ENCODE measurements at places on chromosomes 7 and 10.

DNA sequence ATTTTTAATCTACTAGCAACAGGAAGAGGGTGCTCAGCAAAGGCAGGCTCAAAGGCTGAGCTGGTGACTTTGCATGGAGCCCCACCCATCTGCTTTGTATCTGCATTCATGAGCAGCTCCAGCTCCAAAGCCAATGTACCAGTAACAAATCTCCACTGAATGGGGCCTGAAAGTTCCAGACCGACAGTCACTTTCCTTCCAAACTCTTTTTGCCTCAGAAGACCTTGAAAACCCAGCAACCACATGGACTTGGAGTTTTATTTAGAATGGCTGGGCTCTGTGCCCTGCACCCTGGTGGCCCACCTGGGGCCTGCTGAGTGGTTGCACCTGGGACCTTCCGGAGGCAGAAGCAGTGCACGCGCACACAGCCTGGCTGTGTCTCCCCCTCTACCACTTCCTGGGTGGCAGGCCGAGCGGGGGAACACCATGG lies 195.0 kb upstream of the PLXNA4 start:
- no peak for DNase-seq

DNA sequence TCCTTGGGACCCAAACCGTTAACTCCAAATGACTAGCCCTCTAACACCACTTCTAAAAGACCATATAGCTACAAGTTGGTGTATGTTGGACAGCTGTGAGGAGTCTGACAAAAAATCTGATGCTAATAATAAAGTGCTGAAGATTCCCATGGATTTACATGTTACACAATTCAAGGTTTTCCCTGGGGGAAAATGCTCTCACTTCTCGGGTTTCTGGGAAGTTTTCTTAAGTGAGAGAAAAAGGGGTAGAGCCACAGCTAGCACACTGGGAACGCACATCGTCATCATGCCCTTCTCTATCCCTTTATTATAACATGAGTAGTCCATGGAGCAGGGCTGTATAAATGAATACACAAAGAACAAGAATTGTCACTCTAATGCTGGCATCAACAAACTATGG lies 162.1 kb downstream of the CHCHD3 start:
- no peak for DNase-seq

- no peak for DNase-seq
These were observed 27.2 kb upstream of the NUB1 start for GRCh38 chr7:151314401-151314800.

DNA sequence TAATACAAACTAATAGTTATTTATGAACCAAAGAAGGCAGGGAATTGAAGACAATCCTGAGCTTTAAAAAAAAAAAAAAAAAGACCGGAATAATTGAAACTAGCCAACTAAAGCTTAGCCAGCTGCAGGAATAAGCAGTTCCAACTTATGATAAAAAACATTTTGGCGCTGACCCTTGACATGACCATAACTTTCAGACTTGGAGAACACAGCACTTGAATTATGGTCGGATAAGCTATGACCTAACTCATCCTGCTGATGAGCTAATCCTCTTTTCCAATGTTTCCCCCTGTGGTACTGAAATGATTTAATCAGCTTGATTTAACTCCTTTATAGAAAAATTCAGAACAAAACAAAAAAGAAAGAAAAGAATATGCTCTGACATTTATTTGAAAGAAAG lies 181.8 kb downstream of the DGKB start:
- no peak for DNase-seq

GRCh38 chr7:100942045-100942774 lies 7.1 kb upstream of the MUC3A start:
- no peak for DNase-seq

DNA sequence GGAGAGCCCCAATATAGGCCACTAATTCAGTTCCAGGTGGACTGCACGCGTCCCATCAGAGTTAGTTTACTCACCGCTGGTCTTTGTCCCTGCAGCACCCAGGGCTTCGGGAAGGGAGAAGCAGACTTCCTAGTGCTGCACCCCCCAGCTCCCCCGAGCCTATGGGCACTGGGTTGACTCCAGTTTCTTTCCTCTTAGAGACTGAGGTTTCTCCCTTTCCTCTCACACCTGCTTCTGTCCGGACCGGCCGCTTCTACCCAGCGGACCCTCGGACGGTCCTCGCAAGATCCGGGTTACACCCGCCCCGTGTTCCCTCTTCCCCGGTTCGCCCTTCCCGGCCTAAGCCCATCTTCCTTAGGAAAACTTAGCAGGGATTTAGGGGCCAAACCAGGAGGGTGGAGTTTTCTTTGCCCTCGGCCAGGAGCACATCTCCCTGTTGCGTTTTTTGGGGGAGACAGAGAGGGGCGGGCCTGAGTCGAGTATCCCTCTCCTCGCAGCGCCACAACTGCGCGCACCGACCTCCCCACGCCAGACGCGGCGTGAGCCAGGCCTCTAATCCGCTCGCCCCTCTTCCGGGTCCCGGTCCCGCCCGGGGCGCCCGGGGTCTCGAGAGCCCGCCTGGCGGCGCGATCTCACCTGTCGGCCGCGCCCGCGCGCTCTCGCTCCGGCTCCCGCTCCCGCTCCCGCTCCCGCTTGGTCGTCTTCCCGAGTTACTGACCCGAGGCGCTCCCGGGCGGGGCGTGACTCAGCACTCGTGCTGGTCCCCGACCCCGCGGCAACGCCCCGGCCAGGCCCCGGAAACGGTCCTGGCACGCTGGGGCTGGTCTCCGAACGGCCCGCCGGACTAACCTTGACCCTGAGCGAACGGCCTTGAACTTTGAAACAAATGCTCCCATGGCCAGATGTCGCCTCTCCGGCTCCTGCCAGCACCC lies at the start of gene AIFM2:
TSS of gene AIFM2 (minus strand) at position 728 of the 932 bp plus-strand sequence. CDS start 8,741 bp downstream, outside the sequence.
- DNase-seq: peak; percentile 57

GRCh38 chr7:18117482-18117881 lies 89.8 kb upstream of the PRPS1L1 start:
- DNase-seq: no peak

DNA sequence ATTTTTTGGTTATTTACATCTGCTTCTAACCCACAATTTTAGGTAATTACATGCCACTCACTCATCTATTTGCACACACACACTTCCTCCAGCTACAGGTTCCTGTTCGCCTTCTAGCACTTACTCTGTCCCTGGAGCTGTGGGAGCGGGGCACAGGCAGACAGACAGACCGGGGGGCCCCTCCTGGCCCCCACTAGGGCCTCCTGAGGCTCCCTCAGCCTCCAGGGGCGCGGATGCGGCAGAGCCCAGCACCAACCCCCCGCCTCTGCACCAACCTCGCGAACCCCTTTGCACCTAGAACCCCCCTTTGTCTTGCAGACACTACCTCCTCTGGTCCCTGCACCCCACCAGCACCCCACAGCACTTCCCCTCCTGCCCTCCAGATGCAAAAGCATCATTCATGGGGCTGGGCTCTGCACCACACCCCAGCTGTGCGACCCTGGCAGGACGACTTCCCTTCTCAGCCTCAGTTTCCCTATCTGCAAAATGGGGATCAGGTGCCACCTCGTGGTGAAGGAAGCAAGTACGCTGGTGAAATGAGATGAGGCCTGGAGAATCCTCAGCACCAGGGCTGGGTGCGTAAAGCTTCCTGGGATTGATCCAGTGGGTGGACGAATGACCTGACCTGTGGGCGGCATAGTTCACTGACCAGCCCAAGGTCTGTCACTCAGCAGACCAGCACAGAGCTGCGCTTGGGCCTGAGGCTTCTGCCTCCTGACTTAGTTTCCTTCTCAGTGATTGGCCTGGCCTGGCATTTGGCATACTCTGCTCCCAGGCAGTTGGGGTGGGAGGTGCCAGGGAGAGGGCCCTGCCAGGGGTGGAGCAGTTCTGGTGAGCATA lies 37.9 kb downstream of the ELFN1 start:
- no peak for DNase-seq

DNA sequence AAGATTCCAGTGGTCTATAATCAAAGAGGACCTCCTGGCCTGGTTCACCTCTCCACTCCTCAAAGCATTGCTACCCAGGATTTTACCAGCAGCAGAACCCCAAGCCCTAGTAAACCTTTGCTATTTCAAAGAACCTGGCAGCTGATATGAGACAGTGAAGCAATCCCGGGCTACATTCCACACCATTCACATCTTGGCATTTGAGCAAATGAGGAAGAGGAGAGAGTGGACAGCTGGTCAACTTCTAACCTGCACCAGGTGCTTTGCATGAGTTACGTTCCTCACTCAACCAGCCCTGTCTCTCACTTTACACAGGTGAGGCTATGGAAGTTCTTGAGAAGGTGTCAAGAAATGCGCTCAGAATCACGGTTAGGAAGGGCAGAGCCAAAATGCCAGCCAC lies 1.1 kb downstream of the CCDC3 start:
- no peak for DNase-seq

GRCh38 chr10:84217746-84218145 lies 7.6 kb downstream of the LRIT2 start:
- DNase-seq: no peak

GRCh38 chr7:156230576-156230975 lies 410.0 kb upstream of the RNF32 start:
- no peak for DNase-seq

GRCh38 chr10:129790715-129791446 lies 173.2 kb downstream of the EBF3 start:
- no peak for DNase-seq

- DNase-seq: no peak
These were observed 64.4 kb downstream of the NPTX2 start for GRCh38 chr7:98681511-98681910.

- DNase-seq: no peak
These were observed 4.2 kb downstream of the RARRES2 start for GRCh38 chr7:150337179-150337578.

DNA sequence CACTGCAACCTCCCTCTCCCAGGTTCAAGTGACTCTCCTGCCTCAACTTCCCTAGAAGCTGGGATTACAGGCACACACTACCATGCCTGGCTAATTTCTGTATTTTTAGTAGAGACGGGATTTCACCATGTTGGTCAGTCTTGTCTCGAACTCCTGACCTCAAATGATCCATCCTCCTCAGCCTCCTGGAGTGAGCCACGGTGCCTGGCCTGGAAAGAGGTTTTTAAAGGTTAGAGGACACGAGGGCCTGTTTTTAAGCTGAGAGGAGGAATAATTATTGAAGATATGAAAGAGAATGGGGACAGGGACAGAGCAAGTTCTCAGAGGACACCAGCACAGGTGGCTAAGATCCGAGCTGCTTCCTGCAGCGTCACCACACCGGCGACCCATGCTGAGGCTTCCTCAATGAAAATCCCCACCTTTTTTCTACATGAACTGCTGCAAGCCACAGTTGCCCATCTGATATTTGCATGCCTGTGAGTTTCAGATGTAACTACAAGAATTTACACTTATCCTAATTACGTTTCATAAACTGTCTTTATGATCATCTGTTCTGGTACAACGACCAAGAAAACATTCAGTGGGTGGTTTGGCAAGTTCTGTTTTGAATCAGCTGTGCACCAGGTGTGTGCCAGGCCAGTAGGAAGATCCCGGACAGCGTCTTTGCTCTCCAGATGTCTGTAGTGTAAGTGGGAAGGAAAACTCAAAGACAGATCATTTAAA lies 76.0 kb downstream of the HIP1 start:
- peak; percentile 31 for DNase-seq

DNA sequence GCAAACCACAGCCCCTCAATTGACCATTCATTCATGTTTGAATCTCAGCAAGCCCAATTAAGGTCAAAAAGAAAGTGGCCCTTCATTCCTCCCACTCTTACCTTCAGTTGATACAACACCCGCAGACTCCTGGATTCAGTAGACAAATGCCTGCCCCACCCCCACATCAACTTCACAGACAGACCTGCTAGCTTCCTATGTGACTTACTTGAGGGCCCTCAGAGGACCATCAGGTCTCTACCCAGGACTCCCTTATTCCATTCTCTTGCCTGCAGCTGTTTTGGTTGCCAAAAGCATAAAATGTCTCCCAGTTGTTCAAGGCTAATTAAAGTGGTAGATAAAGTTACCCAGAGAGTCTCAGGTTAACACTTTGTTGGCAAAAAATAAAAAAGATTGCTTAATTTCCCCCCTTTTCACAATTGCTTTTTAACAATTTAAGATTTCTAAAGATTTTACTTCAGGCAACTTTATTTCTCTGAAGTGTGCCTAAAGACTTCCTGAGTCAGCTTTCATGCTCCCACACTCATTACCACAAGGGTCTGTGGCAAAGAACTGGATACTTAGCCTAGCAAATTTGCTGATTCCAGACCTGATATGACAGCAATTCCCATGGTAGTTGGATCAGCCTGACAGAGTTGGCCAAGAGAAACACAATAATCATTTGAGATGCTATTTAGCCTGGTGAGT lies 3.3 kb upstream of the MTERF1 start:
- DNase-seq: no peak

DNA sequence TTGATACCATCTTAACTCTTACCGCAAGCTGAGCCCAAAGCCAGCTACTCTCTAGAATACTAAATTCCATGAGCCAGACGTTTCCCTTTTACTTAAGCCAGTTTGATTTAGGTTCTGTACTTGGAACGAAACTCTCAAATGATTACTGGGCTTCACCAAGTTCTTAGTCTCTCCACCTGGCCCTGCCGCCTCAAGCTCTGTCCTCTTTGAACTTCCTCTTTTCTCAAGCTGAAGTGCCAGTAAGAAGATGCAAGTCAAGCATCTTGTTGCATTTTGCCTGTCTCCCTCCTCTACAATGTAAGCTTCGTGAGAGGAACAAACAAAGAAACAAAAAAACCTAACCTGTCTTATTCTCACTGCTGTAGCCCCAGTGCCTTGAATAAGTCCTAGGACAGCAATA lies 358.2 kb upstream of the NPVF start:
- no peak for DNase-seq

GRCh38 chr7:18515067-18515466 lies 19.5 kb downstream of the HDAC9 start:
- DNase-seq: no peak

DNA sequence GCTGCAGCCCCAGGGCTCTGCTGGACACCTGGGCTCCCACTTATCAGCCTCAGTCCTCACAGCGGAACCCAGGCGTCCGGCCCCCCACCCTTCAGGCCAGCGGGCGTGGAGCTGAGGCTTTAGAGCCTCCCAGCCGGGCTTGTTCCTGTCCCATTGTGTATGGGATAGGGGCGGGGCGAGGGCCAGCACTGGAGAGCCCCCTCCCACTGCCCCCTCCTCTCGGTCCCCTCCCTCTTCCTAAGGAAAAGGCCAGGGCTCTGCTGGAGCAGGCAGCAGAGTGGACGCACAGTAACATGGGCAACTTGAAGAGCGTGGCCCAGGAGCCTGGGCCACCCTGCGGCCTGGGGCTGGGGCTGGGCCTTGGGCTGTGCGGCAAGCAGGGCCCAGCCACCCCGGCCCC lies 2.7 kb downstream of the NOS3 start:
- no peak for DNase-seq

- no peak for DNase-seq
These were observed 1.6 kb downstream of the GTF2IRD1 start for GRCh38 chr7:74455291-74455804.

DNA sequence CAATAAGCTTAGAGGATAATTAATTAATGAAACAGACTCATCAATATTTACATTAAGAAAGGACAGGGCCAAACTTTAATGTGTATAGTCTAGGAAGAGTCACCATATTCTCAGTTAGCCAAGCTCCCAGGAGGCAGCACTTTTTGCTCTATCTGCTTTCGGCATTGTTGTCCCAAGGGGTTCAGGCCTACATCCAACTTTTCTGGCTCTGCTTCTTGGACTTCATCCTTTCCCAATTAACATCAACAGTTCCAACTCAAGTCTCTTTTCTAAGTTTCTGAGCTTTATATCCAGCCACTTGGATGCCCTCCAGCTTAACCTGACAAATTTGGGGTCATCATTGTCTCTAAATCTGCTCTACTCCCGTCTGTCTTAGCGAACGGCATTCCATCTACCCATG lies 42.8 kb downstream of the GLI3 start:
- no peak for DNase-seq
